Omental fat pad (tissue), 4 donors: ENCODE measurements at places on chromosomes 2 and 18. TPM values are rescaled to one million over a fixed set of nuclear protein-coding genes. Genes with fewer than 3 reads are reported as not detected.

The SNED1 gene
- 18.0 TPM for total RNA-seq

The POU3F3 gene
- total RNA-seq, result not detected

The COLEC11 gene
- 15.9 TPM for total RNA-seq

The NBAS gene
- 38.4 TPM for total RNA-seq

The UGT1A3 gene
- total RNA-seq, result not detected

The TEX44 gene
- total RNA-seq, result not detected

- DNase-seq, result no peak
Measured at GRCh38 chr18:10951631-10952544, 197.5 kb downstream of the PIEZO2 start.

- DNase-seq, result no peak
Measured at GRCh38 chr2:78035804-78036203, 513.6 kb upstream of the LRRTM4 start.

DNA sequence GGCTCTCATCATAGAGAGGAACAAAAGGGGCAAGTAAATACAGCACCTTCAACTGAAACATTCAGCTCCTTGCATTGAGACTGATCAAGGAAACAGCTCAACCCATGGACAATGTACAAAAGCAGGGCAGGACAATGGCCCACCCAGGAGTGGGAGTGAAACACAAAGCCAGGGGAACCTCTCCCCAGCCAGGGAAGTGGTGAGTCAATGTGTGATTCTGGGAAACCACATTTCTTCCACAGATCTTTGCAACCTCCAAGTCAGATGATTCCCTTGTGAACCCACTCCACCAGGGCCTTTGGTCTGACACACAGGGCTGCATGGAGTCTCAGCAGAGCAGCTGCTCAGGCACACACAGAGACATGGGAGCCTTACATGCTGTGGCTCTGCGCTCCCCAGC, 294.5 kb downstream of the NR4A2 start:
- DNase-seq, result no peak

DNA sequence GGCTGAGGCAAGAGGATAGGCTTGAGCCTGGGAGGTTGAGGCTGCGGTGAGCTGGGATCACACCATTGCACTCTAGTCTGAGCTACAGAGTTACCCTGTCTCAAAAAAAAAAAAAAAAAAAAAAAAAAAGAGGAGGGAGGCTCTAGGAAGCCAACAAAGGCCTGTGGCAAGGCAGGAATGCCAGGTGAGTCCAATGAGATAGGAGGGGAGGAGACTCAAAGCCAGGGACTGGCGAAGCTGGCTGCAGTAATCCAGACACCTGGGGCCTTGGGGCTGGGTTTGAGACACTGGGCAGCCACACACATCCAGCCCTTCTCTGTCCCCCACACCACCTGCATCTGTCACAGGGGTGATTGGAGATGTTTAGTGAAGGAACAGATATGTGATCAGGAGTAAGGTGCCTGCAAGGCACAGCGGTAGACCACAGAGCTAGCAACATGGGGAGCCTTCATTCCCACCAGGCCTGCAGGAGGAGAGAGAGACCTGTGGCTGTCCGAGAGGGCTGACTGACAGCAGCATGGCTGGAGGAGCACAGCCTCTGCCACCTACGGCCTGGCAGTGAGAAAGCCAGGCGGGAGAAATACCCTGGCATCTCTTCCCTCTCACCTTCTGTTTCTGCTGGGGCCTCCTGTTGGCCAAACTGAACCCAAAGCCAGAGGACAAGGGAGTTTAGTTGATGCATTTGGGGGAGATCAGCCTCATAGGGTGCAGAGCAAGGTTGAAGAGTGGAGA, 9.5 kb downstream of the CHPF start:
- no peak for DNase-seq

GRCh38 chr18:38421872-38422615, 856.4 kb upstream of the CELF4 start:
- DNase-seq, result no peak

- no peak for DNase-seq
Measured at GRCh38 chr2:182301093-182301492, 125.7 kb downstream of the PDE1A start.

GRCh38 chr2:113703386-113704299, 52.8 kb downstream of the SLC35F5 start:
- DNase-seq, result no peak

DNA sequence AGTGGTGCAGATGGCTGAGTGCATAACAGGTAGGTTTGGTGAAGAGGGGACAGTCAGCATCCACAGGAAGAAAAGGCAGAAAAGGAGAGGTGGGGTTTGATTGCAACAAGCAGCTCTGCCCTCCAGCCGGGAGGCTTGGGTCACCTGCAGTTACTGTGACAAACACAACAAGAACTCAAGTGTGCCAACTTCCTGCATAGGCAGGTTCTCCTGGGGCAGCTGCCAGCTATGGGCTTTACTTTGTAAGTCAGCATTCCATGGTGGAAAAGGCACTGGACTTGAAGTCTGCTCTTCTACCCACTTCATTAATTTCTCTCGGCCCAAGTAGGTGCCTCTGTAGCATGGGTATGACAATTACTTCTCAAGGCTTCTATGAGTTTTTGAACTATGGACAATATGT, 98.9 kb downstream of the MYT1L start:
- DNase-seq, result no peak

GRCh38 chr2:237915576-237915975, 51.2 kb upstream of the UBE2F start:
- no peak for DNase-seq

- peak; percentile 21 for DNase-seq
Measured at GRCh38 chr2:43133708-43134570, 92.5 kb downstream of the ZFP36L2 start.

GRCh38 chr2:236892721-236893120, 193.0 kb upstream of the COPS8 start:
- DNase-seq, result no peak

GRCh38 chr18:50177294-50177992, 17.5 kb downstream of the MYO5B start:
- DNase-seq, result no peak

GRCh38 chr18:3453540-3454364, 3.8 kb downstream of the TGIF1 start:
- no peak for DNase-seq

GRCh38 chr2:219300022-219300421, 9.2 kb downstream of the PTPRN start:
- DNase-seq, result no peak

DNA sequence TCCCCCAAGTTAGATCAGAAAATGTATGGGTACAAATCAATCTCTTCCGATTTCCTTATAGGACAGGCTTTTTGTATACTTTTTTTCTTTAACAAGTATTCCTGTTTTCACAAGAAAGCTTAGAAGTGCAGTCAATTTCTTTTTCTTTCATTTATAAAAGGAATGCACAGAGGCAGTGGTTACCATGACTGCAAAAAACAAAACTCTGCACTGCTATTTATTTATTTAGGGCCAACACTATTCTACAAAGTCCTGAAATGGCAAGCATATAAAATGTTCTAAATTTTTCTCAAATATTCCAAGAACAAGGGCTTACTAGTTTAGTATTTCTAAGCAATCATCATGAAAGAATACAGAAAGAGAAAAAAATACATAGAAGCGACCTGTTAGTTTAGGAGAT, 22.2 kb downstream of the ATAD2B start:
- DNase-seq, result no peak
